Activated T-helper 1 cell treated with Interleukin-2 at 50 U/mL for 16 hours (primary cell): ENCODE measurements at places on chromosomes 2 and 18.

DNA sequence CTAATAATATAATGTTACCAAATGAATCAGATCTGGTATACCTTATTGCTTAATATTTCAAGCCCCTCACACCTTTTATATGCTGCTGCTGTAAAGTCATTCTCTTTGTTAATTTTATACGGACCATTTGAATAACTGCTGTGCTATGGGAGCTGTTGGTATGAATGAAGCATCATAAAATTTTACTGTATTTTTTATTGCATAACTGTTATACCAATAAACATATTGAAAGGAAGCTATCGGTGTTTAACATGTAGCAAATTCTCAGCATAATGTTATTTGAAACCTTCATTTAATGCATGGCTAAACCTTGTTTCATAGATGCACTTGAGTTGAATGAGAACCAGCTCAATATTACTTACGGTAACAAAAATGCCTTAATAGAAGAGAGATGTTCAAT lies 1040.3 kb downstream of the SOCS6 start:
- DNase-seq: no peak

GRCh38 chr18:12726774-12727550 lies 24.1 kb downstream of the PSMG2 start:
- peak; percentile 18 for DNase-seq

GRCh38 chr18:13235421-13235831 lies 16.9 kb downstream of the LDLRAD4 start:
- DNase-seq: no peak

DNA sequence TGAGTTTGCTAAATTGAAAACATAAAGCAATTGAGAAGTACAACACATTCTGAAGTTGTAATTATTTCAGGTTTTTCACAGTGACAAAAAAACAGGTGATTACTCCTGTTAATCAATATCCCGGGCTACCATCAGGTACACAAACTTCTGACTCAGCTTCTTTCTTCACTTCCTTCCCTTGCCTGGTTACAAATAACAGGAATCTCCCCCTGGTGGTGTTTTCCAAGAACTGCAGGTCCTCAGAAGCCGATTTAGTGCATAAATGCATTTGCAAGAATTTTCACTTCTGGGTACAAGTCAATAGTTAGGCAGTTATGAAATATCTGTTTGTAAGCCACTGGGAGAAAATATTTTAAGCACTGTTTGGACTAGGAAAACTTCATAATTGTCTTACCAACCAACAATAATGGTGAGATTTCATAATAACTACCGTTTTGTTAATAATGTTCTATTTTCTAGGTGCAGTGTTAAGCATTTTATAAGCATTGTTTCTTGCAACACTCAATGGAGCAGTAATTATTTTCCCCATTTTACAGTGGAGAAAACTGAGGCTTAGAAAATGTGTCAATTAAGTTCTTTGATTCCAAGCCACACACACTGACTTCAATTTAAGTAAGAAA lies 12.4 kb upstream of the GMCL1 start:
- DNase-seq: peak; percentile 34

- DNase-seq: no peak
Measured at GRCh38 chr2:49780949-49781348, 626.6 kb upstream of the FSHR start.

DNA sequence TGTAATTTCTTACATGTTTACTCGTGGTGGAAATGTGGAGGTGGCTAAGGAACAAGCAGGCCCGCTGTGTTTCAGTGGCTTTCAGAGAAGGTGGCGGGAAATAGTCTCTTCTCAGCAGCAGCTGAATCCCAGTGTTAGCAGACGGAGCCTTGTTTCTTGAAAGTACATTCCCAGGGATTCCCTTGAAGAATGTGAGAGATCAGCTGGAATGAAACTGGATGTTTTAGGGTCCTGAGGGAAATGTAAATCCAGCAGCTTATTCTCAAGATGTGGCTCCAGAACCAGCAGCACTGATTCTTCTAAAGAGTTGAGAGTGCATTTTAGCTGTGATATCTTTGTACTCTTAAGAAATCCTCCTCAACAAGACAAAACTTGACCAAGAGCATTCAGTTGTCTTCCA lies 59.1 kb downstream of the CDC42EP3 start:
- DNase-seq: no peak

- DNase-seq: no peak
Measured at GRCh38 chr2:10083692-10084211, 3.5 kb upstream of the CYS1 start.
